ENCODE measurements at places on chromosomes 2 and 18. TPM values are rescaled to one million over a fixed set of nuclear protein-coding genes. Genes with fewer than 3 reads are reported as not detected.

SPDYA gene
- total RNA-seq, result 1.4 TPM

- no peak overlapping the region for H3K27ac ChIP-seq
- H3K36me3 ChIP-seq, result no peaks in the 10 kb centered on the region
- no peaks in the 10 kb centered on the region for H3K27me3 ChIP-seq
- H3K4me1 ChIP-seq, result no peaks in the 10 kb centered on the region
These were observed 229.5 kb downstream of the DCC start for GRCh38 chr18:52569492-52569891.

DNA sequence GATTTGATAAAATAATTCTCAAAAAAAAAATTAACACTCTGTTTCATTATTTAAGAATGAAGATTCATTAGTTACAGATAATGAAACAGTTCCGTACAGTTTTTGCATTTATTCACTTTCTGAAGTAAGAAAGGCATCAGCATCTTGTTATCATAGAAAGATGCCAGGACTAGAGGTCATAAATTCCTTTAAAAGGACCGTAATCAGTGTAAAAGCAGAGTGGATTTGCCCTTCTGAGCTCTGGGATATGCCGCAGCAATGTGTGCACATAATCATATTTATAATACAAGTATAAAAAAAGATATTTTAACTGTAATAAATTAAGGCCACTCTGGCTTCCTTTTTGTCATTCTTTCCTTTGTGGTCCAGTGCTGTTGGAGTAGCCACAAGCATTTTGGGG, 37.5 kb upstream of the COL5A2 start:
- H3K27me3 ChIP-seq, result no peaks in the 10 kb centered on the region
- no peak for DNase-seq
- no peak overlapping the region for H3K4me3 ChIP-seq

DNA sequence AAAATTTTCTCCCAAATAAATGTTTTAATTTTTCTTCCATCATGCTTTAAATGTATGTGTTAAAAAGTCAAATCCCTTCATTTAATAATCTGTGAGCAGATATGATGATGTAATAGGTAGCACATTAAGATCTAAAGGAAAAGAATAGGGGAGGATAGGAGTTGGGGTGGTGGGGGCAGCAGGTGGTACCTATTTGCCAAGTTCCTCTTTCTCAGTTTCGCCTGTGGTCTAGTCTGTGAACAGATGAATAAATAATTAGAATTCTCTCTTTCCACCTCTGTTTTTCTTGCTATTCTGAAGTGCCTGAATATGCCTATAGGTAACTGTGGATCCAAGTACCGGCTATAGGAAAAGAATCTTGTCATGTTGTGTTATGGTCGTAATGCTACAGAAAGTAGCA, 152.5 kb downstream of the NRXN1 start:
- no peak for DNase-seq
- H3K27me3 ChIP-seq, result no peaks in the 10 kb centered on the region
- H3K4me1 ChIP-seq, result no peaks in the 10 kb centered on the region

POTEF gene
- not detected for total RNA-seq

- peak overlapping the region; percentile 95 for H3K27ac ChIP-seq
- peak overlapping the region; percentile 93 for H3K4me3 ChIP-seq
- peaks cover 43% of the 10 kb centered on the region for H3K4me1 ChIP-seq
- no peak for DNase-seq
- H3K27me3 ChIP-seq, result no peaks in the 10 kb centered on the region
These were observed 872 bp downstream of the RDH14 start for GRCh38 chr2:18559531-18560030.

GRCh38 chr2:86603905-86604304, 19.8 kb downstream of the RNF103 start:
- H3K27ac ChIP-seq, result peak overlapping the region; percentile 25
- H3K4me1 ChIP-seq, result peaks cover 2% of the 10 kb centered on the region
- H3K36me3 ChIP-seq, result peaks cover 32% of the 10 kb centered on the region
- DNase-seq, result no peak
- no peak overlapping the region for H3K4me3 ChIP-seq
- no peaks in the 10 kb centered on the region for H3K27me3 ChIP-seq

ZAP70 gene
- 218 TPM for total RNA-seq

SCYGR4 gene
- not detected for total RNA-seq

GRCh38 chr18:410047-410455, 90.5 kb downstream of the COLEC12 start:
- no peak overlapping the region for H3K27ac ChIP-seq
- H3K36me3 ChIP-seq, result no peaks in the 10 kb centered on the region
- H3K4me1 ChIP-seq, result no peaks in the 10 kb centered on the region
- H3K27me3 ChIP-seq, result peaks cover 13% of the 10 kb centered on the region
- DNase-seq, result no peak
- H3K4me3 ChIP-seq, result no peak overlapping the region

GRCh38 chr2:130377491-130377890, 21.6 kb downstream of the PTPN18 start:
- H3K36me3 ChIP-seq, result peaks cover 35% of the 10 kb centered on the region
- no peaks in the 10 kb centered on the region for H3K27me3 ChIP-seq
- DNase-seq, result no peak

SERPINB12 gene
- total RNA-seq, result not detected

DNA sequence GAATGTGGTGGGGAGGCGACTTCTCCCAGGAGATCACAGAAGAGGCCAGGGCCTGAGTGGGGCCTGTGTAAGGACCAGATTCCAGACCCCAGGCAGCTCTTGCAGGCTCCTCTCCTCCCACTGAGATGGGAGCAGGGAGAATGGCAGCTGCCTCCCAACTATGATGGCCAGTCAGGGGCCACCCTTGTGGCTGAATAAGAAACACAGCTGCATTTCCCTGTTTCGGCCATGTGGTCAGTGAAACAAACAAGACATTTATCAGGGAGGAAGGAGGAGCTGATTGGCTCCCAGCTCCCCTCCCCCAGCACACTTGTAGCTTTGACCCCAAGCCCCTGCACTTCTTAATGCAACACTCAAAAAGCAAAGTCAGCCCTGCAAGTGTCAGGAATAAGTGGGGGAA, 143.5 kb downstream of the CELF4 start:
- no peak overlapping the region for H3K4me3 ChIP-seq
- H3K27me3 ChIP-seq, result no peaks in the 10 kb centered on the region
- no peak overlapping the region for H3K27ac ChIP-seq
- H3K36me3 ChIP-seq, result no peaks in the 10 kb centered on the region
- no peak for DNase-seq

DNA sequence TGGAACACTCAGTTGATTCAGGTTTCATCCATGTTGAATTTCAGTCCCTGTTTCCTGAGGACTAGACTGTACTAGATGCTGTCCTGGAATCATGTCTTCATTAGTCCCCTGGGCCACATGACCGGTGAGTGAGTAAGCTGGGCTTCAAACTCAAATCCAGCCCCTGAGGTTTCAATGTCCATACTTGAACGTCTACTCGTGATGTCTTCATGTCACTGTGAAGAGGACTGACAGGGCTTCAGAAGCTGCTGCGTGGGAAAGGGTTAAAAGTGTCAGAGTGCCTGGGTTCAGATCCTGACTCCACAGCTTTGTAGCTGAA, 101.2 kb downstream of the CDK15 start:
- no peak for DNase-seq
- no peak overlapping the region for H3K4me3 ChIP-seq
- no peak overlapping the region for H3K27ac ChIP-seq
- H3K36me3 ChIP-seq, result no peaks in the 10 kb centered on the region
- H3K27me3 ChIP-seq, result peaks cover 11% of the 10 kb centered on the region

STK17B gene
- 237 TPM for total RNA-seq

DNA sequence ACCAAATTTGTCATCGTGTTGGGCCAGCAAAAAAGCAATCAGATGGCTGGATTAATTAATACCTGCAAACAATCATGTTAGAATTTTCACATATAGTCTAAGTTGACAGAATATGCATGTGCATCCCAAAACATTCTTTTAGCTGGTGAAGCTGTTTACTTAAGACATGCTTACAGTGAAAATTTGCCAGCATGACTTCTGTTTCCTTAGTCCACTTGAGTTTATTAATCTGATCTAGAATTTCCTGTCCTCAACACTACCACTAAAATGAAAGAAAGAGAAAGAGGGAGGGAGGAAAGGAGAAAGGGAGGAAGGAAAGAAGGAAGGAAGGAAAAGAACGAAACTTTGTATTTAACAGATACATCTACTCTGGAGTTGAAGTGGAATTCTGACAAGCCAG, 2109.9 kb upstream of the PIK3C3 start:
- H3K36me3 ChIP-seq, result no peaks in the 10 kb centered on the region
- H3K4me3 ChIP-seq, result no peak overlapping the region
- no peak for DNase-seq
- H3K4me1 ChIP-seq, result no peaks in the 10 kb centered on the region

DNA sequence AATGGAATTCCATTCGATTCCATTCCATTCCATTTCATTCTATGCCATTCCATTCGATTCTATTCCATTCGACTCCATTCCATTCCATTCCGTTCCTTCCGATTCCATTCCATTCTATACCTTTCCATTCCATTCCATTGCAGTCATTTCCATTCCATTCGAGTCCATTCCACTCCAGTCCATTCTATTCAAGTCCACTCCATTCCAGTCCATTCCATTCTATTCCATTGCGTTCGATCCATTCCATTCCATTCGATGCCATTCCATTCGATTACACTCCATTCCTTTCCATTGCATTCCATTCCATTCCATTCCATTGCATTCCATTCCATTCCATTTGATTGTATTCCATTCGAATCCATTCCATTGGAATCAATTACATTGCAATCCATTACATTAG, 1119.8 kb downstream of the RPIA start:
- H3K27me3 ChIP-seq, result no peaks in the 10 kb centered on the region
- H3K4me3 ChIP-seq, result no peak overlapping the region
- H3K36me3 ChIP-seq, result peaks cover 32% of the 10 kb centered on the region
- H3K4me1 ChIP-seq, result no peaks in the 10 kb centered on the region

DNA sequence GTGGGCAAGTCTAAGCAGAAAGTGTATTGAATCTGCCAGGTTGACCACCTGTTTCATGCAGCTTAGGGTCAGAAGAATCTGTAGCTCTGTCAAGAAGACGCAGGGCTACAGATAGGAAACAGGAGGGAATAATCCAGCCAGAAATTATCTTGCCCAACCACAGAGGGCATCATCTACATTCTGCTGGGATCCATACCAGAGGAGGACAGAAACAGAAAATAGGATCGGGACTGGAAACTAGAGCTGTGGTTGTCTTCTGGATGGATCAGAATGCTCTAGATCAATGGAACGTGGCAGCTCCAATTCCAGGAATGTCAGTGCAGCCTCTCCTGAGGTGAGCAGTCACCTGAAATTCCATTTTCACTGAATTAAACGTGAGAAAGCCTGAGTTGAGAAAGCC, 3.6 kb downstream of the SPATA3 start:
- H3K36me3 ChIP-seq, result no peaks in the 10 kb centered on the region
- peaks cover 34% of the 10 kb centered on the region for H3K27me3 ChIP-seq
- no peaks in the 10 kb centered on the region for H3K4me1 ChIP-seq
- H3K27ac ChIP-seq, result no peak overlapping the region
- no peak for DNase-seq

GRCh38 chr2:169579044-169579443, 5.1 kb upstream of the PPIG start:
- H3K36me3 ChIP-seq, result peaks cover 7% of the 10 kb centered on the region
- DNase-seq, result no peak
- H3K4me1 ChIP-seq, result peaks cover 2% of the 10 kb centered on the region

IL36RN gene
- not detected for total RNA-seq

CD28 gene
- total RNA-seq, result 94.2 TPM

GRCh38 chr2:18924386-18924785, 335.0 kb upstream of the NT5C1B start:
- H3K27me3 ChIP-seq, result no peaks in the 10 kb centered on the region
- DNase-seq, result no peak
- no peak overlapping the region for H3K27ac ChIP-seq
- no peak overlapping the region for H3K4me3 ChIP-seq

GRCh38 chr2:220890931-220891330, 681.2 kb downstream of the EPHA4 start:
- peaks cover 3% of the 10 kb centered on the region for H3K27me3 ChIP-seq
- H3K27ac ChIP-seq, result no peak overlapping the region
- no peak overlapping the region for H3K4me3 ChIP-seq
- no peaks in the 10 kb centered on the region for H3K4me1 ChIP-seq
- no peaks in the 10 kb centered on the region for H3K36me3 ChIP-seq

Measured in activated CD8-positive, alpha-beta T cell treated with anti-CD3 and anti-CD28 coated beads for 36 hours (primary cell).